Right lung (tissue), 10 donors: ENCODE measurements at places on chromosomes 1 and 21.

- DNase-seq = no peak
Measured at GRCh38 chr1:65911679-65912078, 119.0 kb downstream of the PDE4B start.

- no peak for DNase-seq
Measured at GRCh38 chr1:203051841-203052324, 25.6 kb downstream of the PPFIA4 start.

DNA sequence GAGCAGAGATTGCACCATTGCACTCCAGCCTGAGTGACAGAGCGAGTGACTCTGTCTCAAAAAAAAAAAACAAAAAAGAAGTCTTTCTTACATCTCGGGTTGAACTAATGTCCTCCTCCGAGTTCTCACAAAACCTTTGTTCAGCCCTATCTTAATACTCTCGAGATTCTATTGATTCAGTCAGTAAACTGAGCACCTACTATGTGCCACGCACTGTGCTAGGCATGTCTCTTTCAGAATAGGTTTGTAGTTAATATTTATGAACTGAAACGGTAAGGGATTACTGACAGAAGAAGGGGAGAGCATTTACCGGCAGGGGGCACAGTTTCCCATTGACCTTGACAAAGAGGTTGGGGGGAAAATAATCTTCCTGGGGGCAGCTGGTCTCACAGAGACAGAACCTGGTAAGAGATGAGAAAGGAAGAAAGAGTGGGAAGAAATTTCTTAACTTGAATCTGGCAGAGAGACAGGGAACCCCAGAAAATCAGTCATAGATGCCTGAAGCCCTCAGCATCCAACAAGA, 3.4 kb downstream of the PIAS3 start:
- no peak for DNase-seq

GRCh38 chr1:11046270-11046566, 821 bp downstream of the MASP2 start:
- DNase-seq = no peak

- no peak for DNase-seq
Measured at GRCh38 chr1:154964359-154964758, 2.8 kb upstream of the PYGO2 start.
